Spleen (tissue), 13 donors: ENCODE measurements at places on chromosomes 5 and 9. TPM values are rescaled to one million over a fixed set of nuclear protein-coding genes. Genes with fewer than 3 reads are reported as not detected.

GARIN3 gene
- not detected for total RNA-seq

SHISAL2B gene
- not detected for total RNA-seq

PCDHGB1 gene
- total RNA-seq = 2.5 TPM

SPRY4 gene
- total RNA-seq = 29.8 TPM

IL17B gene
- not detected for total RNA-seq

SIT1 gene
- 25.6 TPM for total RNA-seq

PAM gene
- total RNA-seq = 104 TPM

PCDHA11 gene
- total RNA-seq = 0.36 TPM

ANKRD20A1 gene
- 3.5 TPM for total RNA-seq
